ENCODE measurements at places on chromosomes 2 and 18. TPM values are rescaled to one million over a fixed set of nuclear protein-coding genes. Genes with fewer than 3 reads are reported as not detected.

- no peak for DNase-seq
Measured at GRCh38 chr18:64407606-64408005, 258.7 kb upstream of the LINC00305 start.

GRCh38 chr18:54856105-54856646 is 27.9 kb downstream of the RAB27B start:
- no peak for DNase-seq

GRCh38 chr2:143575340-143575739 is 446.1 kb downstream of the ARHGAP15 start:
- peak; percentile 11 for DNase-seq

DNA sequence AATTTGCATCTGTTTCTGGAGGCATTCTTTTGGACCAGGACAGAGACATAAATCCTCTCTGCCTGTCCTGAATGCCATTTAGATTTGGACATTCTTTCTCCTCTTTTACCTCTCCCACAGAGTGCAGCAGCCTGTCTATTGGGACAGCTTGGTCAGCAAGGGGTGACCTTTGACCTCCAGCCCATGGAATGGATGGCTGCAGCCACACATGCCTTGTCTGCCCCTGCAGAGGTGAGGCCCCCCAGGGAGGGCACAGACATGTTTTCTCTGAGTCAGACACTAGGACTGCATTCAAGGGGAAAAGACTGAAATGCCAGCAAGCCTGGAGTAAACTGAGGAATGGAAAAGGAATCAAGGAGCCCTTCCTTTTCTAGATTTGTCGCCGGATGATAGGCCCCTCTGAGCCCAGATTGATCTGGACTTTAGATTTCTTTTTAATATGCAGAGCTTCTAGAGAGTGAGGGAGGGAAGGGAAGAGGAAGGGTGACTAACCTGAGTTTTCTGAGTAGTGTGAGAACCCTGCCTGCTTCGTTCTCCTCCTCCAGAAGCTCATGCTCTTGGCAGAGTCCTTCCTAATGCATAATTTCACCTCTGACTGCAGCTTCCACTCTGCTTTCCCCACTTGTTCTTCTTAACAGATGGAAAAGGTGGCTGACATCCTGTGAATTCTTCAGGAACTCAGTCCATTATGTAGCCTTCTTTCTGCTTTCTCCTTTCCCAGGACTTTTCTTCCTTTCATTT is 16.1 kb upstream of the TTLL4 start:
- DNase-seq: no peak

GRCh38 chr18:67540559-67540958 is 24.0 kb upstream of the DSEL start:
- DNase-seq: peak; percentile 17

SLC5A7 gene
- not detected for total RNA-seq

ANKRD62 gene
- not detected for total RNA-seq

KLHL30 gene
- total RNA-seq: 0.33 TPM

Measured in fibroblast of the aortic adventitia (primary cell).